ENCODE measurements at places on chromosomes 11 and 22.

- peak; percentile 66 for DNase-seq
Measured at GRCh38 chr22:45318168-45318557, 8.4 kb downstream of the FAM118A start.

DNA sequence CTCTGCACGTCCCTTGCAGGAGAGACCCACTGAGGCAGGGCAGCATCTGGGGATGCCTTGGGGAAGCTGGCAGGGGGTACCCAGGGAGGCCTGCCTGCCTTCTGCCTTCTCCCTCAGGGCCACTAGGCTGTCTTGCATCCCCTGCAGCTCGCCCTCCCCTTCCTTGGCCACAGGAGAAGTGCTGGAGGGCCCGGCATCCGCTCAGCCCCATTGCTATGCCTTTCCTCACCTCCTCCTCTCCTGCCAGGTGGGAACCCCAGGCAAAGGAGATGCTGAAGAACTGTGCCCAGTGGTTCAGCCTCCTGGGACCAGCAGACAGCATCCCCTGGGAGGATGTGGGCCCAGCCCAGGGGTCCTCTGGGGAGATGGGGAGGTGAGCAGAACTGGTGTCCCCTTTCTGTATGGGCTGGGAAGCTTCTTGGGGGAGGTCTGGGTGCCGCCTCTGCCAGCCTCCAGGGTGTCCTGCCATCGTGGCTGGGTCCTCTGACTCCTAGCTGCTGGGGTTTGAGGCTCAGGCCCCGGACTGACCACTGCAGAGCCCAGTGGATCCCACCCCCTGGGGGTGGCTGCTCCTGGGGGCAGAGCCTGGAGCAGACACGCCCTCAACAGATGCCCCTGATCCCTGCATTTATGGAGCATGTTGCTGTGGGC is 20.6 kb downstream of the MRGPRG start:
- no peak for DNase-seq

GRCh38 chr11:3147257-3147619 is 17.9 kb downstream of the OSBPL5 start:
- DNase-seq = no peak

GRCh38 chr11:76282811-76283595 is 76.7 kb upstream of the WNT11 start:
- no peak for DNase-seq

- no peak for DNase-seq
Measured at GRCh38 chr11:587546-587945, 11.3 kb downstream of the PHRF1 start.

GRCh38 chr11:61567286-61568061 is 13.4 kb downstream of the SYT7 start:
- DNase-seq = peak; percentile 31

DNA sequence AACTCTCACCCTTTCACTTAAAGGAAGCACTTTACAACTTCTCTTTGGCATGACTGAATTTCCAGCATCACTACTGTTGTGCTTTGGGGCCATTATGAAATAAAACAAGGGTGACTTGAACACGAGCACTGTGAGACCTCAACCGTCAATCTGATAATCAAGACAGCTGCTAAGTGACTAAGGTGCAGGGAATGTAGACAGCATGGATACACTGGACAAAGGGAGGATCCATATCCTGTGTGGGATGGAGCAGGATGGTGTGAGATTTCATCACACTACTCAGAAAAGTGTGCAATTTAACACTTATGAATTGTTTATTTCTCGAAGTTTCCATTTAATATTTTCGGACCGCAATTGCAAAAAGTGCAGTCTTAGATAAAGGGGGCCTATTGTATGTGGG is 16.1 kb upstream of the EXPH5 start:
- no peak for DNase-seq

GRCh38 chr11:14858404-14858803 is 33.6 kb downstream of the CYP2R1 start:
- DNase-seq = no peak

DNA sequence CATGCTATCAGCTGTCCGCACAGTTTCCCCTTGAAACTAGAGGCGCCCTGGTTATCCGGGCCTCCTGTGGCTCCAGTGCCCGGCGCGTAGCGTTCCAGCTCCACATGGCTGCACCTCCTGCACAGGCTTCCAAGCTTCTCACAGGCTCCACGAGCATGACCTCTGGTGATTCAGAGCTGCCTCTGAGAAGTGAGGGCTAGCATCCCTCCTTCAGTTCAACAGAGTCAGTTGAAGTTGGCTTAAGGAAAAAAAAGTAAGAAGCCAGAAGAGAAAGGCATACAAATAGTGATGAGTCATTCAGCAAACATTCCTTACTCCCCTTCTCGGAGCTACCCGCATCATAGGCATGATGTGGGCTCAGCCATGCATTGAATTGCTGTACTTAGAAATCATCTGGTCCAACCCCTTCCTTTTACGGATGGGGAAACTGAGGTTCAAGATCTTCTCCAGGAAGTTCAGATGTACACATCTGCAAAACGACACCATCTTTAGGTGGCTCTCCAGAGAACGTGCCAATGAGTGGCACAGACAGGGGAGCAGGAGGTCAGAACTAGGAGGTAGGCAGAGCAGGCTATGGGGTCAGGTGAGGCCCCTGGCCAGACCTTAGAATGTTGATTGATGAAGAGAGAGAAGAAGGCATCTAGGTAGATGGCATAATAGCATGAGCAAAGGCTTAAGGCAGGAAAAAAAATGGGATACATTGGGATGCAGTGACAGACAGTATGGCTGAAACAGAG is 216.3 kb upstream of the TBCEL start:
- no peak for DNase-seq

DNA sequence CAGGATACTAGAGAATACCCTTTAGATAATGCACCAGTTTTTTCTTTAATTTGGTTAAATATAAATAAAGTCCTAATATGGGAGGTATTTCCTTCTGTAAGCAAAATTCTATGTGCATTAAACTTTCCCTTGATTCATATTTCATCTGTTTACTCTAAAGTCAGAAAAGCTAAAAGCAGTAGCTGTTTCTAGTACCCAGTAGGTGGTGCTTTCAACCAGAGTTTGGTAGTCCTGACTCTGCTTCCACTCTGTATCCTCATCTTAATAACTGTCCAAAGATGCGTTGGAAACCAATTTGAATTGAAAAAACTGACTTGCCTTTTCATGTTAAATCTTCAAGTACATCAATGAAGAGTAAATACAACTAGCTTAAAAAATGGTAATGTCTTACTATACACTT is 1065.2 kb downstream of the JRKL start:
- DNase-seq = no peak

DNA sequence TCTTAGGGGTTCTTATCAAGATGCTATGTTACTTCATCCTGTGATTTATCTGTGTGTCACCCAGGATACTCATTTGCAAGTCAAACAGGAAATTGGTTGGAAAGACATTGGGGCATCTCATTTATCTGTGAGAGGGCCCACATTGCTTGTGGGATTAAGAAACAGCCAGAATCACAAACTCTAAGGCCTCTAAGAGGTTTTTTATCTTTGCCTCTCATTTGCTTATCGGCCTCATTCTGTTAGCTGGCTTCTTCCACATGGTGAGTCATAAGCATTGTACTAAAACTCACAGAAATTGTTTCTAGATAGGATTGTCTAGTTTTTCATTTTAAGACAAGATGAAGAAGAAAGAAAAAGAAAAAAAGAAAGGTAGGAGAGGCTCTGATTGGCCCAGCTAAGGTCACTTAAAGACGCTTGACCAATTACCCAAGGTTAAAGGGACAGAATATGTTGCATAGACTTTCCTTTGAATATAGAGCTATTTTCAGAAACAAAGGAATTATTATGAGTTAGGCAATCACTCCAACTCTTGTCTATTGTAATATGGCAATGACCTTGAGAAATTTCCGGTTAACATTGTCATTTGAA is 121.9 kb downstream of the ARHGAP42 start:
- no peak for DNase-seq

DNA sequence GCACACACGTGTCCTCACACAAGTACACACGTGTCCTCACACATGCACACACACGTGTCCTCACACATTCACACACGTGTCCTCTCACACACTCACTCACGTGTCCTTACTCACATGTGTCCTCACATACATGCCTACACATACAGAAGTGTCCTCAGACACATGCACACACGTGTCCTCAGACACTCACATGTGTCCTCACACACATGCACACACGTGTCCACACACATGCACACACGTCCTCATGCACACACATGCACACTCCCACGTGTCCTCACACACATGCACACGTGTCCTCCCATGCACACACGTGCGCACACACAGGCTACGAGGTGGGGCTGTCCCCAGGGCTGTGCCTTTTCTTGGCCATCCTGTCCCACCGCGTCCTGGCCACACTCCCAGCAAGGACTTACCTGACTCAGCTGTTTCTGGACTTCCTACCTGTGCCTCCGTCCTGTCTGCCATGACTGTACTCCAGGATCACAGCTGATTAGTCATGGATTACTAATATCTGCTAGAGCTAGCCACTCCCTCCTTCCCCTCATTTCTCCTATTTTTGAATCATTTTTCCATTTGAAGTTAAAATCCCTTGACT is 990.2 kb downstream of the BRD1 start:
- no peak for DNase-seq

- DNase-seq = no peak
Measured at GRCh38 chr11:12060385-12060985, 49.9 kb upstream of the MICAL2 start.

DNA sequence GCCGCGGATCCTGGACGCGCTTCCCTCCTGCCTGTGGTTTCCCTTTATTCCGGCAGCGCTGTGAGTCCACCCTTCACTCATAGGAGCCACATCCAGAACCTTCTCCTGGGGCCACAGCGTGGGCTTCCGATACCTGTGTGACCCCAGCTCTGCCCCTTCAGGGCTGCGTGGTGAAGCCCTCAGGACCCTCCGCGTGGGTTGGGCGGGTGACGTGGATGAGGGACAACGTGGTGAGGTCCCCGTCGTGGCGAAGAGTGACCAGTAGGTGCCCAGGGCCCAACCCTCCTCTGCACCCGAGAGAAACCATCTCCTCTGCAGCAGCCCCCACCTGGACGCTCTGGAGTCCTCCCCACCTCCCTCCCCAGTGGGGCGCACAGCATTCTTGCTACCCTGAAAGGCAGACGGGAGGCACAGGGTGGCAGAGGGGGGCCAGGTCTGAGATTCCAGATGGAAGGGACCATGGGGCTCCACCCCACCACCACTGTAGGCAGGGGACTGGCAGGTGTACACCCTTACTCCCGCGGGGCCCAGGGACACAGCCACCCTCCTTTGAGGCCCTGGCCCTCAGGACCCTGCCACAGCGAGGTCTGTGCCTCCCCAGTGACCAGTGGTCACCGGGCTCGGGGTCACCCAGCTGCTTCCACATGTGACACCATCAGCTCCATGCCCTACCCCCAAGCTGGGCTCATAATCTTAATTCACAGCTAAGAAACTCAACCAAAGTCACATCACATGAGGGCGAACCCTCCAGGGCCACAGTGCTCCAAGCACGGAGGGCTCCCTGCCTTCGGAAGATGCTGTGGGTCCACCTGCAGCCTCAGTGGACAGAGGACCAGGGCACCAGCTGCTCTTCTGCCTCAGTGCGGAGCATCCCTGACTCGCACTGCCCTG is 3.4 kb upstream of the ZBED4 start:
- DNase-seq = no peak

GRCh38 chr22:37416827-37417226 is 10.5 kb downstream of the ELFN2 start:
- DNase-seq = no peak

DNA sequence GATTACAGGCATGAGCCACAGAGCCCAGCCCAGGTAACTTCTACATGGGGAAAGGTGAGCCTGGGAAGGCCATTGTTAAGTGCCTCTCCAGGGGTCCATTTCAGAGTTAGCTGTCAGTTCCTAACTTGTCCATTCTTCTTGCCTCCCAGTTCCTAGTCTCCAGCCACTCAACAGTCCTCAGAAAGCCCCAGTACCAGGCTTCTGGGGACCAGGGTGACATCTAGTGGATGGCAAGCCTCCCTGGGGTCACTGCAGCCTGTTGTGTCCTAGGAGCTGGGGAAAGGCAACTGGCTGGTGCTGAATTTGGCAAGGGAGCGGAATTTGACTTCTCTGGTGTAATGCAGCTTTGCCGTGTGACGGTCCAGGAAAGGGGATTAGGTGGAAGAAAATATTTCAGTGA is 2.1 kb downstream of the LGALS12 start:
- no peak for DNase-seq

- DNase-seq = no peak
Measured at GRCh38 chr11:118151431-118151830, 1.2 kb downstream of the SCN4B start.

GRCh38 chr11:67572305-67572704 is 11.3 kb upstream of the GSTP1 start:
- no peak for DNase-seq

DNA sequence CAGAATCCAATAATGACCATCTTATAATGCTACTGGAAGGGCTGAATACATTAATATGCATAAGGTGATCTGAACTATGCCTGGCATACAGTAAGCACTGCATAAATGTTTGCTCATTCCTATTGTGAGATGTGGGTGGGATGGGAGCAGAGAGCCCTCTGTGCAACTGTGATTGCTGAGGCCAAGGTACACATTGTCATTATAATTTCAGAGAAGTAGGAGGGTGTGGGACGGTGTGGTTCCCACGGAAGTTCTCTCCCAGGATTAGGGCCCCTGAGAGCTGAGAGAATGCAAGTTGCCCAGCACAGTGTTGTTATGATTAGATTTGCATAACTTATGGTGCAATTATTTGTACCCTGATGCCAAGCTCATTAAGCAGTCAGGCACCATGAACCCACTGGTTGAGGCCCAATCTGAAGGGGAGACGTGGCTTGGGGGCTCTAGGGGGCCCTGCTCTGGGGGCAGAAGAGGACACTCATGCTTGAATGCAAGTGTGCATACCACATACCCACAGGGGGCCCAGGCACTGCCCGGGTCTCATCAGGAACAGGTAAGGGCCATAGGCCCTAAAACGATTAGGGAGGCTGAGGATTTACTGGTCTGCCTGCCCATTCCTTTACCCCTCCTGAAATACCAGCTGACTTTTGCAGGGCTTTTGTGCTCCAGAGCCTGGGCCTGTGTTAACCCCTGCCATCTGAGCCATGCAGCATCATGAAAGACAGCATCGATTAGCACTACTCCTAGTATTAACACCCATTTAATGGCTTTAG is 72.8 kb downstream of the THAP12 start:
- DNase-seq = no peak

Measured in stimulated activated CD4-positive, alpha-beta T cell treated with anti-CD3 and anti-CD28 coated beads, TNF-alpha, amount 100 ng/mL, for 4 hours (primary cell).